DND-41 (cell line): ENCODE measurements at places on chromosomes 11 and 22.

DNA sequence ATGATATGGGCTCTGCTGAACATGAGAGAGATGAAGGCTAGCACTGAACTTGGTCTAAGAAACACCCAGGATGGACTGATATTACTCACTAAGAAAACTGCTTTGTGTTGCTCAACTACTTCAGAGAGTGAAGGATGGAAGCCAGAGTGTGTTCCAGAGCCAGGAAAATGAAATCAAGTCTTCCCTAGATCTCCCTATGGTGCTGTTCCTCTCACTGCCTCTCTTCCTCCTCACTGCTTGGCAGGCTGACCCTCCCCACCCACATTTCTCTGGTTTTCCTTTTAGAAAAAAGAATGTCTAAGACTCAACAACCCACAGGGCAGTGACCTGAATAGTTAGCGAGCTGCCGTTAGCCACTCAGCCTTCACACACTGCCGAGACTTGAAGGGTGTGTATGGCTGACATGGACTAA lies 65.6 kb downstream of the CCDC81 start:
- no peak for DNase-seq

DNA sequence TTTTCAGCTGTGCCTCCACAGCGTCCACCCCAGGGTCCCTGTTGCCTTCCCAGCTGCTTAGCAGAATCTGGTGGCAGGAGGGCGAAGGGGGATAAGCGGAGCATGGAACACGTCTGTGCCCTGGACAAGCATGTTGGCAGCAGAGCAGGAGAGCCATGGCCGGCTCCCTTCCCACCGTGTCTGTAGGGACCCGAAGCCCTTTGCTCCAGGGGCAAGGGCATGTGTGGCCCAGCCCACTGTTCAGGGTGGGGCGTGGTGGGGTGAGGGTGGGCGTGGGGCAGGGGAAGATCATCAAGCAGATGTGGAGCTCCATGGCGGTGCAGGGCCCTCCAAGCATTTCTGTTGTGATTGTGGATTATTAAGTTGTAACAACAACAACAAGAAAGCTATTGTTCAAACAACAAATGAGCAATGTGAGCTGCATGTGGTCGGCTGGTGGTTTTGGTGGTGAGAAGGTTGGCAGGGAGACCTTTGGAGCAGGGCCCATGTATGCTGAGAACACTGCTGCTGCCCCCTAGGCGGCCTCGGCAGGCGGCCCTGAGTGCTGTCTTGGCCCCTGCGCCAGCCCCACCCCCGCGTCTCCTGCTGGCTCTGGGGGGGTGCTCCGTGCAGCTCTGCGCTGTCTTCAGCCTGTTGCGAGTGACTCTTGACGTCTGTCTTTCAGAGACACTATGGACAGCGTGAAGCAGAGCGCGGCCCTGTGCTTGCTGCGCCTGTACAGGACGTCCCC lies 50.9 kb downstream of the AP2A2 start:
- peak; percentile 46 for DNase-seq

DNA sequence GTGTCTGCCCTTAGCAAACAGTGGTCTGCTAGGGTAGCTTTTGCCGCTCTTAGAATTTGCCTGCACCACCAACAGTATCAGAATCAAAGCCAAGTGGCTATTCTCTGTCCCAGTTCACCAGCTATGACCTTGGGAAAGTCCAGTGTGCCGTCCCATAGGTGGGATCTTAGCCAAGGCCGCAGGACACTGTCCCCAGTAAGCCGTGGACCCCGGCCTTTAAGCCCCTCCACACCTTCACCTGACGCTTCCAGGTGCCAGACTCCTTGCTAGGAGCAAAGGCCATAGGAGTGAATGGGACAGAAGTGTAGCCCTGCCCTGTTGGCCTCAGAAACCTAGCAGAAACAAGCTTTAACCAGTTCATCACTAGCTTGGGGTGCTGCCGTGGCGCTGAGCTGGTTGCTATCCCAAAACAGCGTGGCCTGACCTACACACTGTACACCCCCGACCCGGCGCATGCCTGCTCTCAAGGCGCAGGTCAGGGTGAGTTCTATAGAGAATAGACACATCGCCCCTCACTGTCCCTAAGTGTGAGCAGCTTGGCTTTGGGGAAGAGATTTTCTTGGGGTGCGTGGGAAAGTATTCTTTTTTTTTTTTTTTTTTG lies 4.5 kb downstream of the FADD start:
- no peak for DNase-seq

GRCh38 chr22:22748297-22748743 lies 103.9 kb downstream of the GGTLC2 start:
- peak; percentile 64 for DNase-seq

GRCh38 chr11:75639762-75640181 lies 29.1 kb downstream of the MAP6 start:
- DNase-seq: peak; percentile 10

DNA sequence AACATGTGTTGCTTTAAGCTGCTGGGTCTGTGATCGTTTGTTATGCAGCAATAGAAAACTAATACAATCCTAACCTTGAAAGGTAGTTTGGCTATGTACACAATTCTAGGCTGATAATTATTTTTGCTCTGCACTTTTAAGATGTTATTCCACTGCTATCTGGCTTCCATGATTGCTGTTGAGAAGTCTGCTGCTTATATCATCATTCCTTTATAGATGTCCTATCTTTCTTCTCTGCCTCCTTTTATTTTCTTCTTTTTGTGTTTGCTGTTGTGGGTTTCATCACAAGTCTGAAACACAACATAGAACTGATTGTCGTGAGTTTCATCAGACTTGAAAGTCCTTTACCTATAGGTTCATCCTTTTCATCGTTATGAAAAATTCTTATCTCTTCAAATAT lies 24.1 kb downstream of the FXYD6 start:
- DNase-seq: no peak

- no peak for DNase-seq
Observed at GRCh38 chr22:20427945-20428417, 9.6 kb downstream of the SCARF2 start.

DNA sequence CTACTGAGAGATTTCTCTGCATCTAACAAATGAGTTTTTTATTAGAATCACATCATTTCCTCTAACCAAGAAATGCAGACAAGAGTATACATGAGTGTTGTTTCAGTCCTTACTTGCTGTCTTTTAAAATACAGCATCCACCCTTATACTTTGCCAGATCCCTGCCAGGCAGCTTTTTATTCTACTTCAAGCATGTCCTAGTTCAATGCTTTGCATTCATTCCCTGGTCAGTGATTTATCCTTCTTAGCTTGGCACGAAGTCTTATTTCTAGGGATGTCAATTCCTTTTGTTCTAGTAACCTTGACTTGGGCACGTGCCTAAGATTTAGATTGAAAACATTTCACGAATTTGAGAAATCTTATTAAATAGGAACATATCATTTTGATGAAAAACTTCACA lies 307.2 kb upstream of the MPPED2 start:
- DNase-seq: no peak

GRCh38 chr22:27554106-27554811 lies 247.3 kb downstream of the MN1 start:
- no peak for DNase-seq

DNA sequence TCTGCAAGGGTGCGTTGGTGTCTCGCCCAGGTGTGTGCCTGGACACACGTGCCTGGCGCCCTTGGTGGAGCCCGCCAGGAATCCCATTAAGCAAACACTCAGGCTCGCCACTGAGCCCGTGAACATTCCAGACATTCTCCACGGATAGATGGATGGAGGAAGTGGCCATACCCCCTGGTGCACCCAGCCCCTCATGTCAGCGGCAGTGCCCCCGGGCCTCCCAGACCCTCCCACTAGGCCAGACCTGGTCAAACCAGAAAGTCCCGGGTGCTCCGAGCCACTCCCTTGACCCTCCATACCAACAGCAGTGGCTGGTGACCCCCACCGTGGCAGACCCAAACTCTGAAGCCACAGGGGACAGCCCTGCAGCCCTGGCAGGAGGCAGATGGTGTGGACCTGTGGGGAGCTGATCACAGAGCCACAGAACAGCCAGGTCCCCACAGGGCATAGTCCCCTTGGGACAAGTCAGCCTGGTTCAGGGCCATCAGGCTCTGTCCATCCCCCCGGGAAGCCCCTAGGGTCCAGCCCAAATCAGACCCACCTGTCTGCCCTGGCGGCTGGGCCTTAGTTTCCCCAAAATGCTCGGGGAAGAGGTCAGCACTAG lies 1.9 kb downstream of the EPS8L2 start:
- no peak for DNase-seq

GRCh38 chr11:16790486-16791190 lies 52.2 kb downstream of the C11orf58 start:
- no peak for DNase-seq

DNA sequence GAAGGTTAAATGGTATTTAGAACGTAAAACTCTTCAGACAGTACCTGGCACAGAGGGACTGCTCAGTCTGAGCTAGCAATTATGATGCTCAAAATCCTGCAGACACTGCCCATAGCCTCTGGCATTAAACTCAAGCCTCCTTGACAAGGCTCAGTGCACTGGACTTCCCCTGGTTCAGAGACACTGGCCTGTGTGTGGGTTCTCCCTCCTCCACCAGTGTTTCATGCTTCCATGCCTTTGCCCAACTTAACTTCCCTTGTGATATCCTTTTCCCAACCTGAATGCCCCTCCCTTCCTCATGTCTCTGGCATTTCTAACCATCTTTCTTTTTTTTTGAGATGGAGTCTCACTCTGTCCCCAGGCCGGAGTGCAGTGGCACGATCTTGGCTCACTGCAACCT lies 9.1 kb downstream of the LTBP3 start:
- no peak for DNase-seq

DNA sequence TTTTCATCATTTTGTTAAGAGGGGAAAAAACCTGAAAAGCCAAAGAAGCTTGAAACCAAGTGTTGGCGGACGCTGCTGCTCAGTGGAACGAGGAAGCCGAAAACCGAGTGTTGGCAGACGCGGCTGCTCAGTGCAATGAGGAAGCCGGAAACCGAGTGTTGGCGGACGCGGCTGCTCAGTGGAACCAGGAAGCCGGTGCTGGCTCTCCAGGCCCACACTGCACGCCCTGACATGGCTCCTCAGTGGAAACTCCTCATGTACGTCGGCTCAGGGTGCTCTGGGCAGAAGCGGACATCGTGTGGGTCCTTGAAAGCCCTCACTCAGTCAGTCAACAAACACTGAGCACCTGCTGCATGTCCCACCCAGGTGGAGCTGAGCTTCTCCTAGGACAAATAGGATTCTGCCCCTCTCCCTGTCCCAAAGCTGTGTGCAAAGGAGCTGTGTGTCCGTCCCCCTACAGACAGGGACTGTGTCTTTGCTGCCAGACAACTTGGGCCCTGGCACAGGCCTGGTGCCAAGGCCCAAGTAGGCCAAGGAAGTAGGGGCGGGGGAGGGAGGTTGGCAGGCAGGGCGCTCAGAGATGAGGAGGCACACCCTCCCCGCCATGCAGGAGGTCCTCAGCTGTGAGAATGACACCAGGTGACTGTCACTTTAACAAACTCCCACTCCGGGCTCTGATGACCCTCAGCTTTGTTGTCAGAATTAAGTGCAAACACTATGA lies 37.3 kb downstream of the PHF21B start:
- DNase-seq: no peak

DNA sequence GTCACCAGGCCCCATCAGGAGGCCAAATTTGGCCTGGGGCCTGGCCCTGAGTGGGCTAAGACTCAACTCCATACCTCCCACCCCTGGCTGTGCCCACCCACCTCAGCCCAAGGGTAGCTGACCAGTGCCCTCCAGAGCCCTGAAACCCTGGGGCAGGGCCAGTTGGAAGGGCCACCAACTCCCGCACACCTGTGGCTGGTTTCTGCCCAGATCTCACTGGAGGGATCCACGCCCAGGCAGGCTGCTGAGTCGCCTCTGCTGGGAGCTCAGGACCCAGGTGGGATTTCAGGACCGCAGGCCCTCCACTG lies 8.9 kb upstream of the PIM3 start:
- DNase-seq: no peak

GRCh38 chr11:91100427-91100826 lies 877.6 kb upstream of the CHORDC1 start:
- DNase-seq: no peak

GRCh38 chr11:13216019-13216710 lies 61.4 kb upstream of the BMAL1 start:
- DNase-seq: no peak

GRCh38 chr11:111088847-111089355 lies 156.6 kb upstream of the POU2AF2 start:
- DNase-seq: no peak

DNA sequence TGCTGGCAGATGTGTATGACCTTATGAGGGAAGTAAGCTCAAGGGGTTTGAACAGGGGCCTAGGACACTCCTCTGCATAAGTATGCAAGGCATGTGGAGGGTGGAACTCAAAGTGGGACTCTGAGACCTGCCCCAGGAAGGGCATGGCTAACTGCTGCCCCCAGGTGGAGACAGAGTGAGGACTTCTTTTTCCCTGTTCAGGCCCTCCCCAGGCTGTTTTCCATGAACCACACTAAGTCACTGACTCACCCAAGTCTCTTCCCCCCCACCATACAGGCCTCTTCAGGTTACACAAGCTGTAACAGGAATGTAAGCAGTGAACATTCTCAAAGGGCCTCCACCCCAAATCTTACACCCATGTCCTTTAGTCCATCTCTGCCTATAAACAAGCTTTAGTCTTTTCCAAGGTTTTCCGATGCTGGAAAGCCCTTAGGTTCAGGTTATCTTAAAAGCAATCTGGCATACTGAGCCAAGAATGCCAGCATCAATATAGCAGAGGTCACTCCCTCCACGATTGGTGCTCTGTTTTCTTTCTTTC lies 13.1 kb downstream of the EEF1G start:
- DNase-seq: peak; percentile 71

GRCh38 chr11:44120169-44120568 lies 24.7 kb downstream of the EXT2 start:
- no peak for DNase-seq

DNA sequence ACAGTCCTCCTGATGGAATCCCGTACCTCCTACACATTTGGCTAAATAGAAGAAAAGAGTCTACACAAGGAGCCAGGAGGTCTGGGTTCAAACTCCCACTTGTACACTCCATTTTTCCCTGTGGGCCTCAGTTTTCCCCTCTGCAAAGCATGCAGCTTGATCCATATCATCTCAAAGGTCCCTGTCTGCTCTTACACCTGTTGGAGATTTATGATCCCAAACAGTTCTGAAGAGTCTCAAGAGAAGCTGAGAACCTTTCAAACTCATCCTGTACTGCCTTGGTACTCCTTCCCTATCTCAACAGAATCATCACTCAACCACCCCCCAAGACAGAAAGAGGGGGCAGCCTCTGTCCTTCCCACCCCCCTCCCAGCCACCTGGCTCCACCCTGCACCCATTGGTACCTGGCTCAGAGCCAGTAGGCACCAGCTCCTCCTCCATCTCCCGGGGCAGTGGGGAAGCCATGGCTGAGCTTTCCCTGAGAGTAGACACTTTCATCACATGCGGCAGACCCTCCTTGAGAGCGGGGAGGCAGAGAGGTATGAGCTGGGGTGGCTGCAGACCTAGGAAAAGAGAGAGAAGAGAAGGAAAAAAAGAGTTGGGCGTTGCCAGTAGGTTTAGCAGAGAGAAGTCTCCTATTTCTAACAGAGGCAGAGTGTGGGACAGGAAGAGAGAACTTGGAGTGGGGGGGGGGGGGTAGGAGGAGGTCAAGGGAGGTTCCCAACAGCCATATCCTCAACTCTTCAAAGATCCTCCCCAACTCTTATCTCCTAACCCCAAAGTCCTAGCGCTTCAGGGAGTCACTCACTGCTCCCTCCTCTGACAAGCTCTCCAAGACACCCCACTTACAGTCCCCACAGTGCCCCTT lies 3.1 kb downstream of the TNKS1BP1 start:
- no peak for DNase-seq
